ENCODE measurements at places on chromosomes 13 and 19.
A peak's percentile ranks its signal among the peaks of the same experiment; 100 is the strongest.

GRCh38 chr19:49585023-49585422 lies 3.9 kb downstream of the PRRG2 start:
- DNase-seq = no peak

GRCh38 chr13:25525884-25526283 lies 154.1 kb downstream of the ATP8A2 start:
- no peak for DNase-seq

DNA sequence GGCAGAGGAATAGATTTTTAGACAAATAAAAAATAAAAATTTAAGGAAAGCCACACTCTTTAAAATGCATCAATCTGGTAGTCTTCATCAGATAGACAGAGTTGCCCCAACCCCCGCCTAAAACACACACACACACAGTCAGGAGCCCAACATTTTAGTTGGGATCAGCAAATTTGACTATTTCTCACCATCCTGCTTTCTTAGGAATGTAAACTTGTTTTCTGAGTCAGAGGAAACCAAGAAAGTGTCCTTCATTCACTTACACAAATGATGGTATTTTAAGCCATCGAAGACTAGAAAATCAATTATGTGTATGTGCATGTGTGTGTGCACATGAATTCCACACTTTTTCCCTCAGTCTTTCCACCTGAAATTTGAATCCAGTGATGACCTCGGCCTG lies 1657.5 kb downstream of the SLITRK1 start:
- DNase-seq = no peak

DNA sequence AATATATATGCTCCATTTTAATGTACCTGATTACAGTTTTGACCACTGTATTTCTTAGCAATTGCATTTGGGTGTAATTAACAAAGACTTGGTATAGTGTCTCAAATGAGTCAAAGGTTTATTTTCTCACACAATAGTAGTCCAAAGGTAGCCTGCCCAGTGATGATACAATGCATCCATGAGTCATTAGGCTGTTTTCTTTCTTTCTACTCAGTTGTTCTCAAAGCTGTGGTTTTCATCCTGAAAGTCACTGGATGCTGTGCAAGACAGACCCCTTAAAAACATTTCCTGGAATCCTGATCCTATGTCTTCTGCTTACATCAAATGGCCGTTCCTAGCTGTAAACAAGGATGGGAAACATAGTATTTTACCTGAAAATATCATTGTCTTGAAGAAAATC lies 651.2 kb upstream of the MIR17HG start:
- no peak for DNase-seq

- no peak for DNase-seq
Observed at GRCh38 chr13:45590066-45590465, 25.5 kb downstream of the ERICH6B start.

GRCh38 chr19:32864318-32865007 lies 5.1 kb downstream of the SLC7A9 start:
- DNase-seq = no peak

DNA sequence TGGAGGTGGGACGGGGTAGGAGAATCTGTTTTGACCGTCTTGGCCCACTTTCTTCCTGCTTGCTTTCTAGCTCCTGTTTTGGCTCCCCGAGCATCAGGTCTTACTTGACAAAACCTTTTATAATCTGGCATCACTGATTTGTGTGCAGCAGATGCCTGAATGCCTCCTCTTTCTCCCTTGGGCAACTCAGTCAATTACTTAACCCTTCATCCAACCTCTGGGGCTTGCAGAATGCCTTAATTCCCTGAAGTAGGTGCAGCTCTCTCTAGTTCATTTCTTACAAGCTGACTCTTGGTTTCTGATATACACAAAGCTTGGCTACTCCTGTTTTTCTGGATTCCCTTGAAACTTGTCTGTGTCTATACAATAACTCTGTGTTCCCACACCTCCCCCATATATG lies 5.7 kb upstream of the NUP58 start:
- DNase-seq = no peak

DNA sequence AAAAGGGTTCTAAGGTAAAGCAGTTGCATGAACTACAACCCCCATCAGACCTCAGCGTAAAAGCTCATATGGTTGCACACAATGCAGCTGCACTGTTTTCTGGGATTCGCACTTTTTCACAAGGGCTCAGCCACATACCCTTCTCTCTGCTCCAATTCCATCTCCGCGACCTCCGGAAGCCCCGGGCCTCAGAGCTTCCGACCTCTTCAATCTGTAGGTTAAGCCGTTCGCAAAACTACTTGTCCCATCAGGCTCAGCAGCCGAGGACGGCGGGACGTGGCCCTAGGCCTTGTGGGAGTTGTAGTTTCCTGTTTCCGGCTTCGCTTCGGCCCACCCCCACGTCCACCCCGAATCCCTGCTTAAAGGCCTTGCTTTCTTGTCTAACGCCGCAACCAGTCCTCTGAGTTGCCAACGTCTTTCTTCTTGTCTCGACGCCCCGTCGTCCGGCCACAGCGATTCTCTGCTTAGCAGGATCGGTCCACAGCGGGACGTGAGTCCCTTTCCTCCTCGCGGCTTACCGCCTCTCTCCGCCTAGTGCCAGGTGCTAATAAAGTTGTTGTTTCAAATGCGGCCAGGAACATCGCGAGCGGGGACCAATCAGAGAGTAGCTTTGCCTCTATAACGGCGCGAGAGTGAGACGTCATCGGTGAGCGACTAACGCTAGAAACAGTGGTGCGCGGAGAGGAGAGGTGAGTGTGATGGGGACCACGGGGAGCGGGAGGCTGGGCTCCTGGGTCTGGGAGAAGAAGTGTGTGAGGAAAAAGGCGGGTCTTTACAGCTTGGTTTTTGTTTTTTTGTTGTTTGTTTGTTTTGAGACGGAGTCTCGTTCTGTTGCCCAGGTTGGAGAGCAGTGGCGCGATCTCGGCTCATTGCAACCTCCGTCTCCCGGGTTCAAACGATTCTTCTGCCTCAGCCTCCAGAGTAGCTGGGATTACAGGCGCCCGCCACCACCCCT lies at the start of the genes PRPF31 and TFPT:
TSS of gene PRPF31 (plus strand) at position 646 of the 955 bp plus-strand sequence. CDS start 2,525 bp downstream, outside the sequence.
TSS of gene TFPT (minus strand) at position 549 of the 955 bp plus-strand sequence. CDS start at position 161, 388 bp downstream.
- DNase-seq = peak; percentile 97

DNA sequence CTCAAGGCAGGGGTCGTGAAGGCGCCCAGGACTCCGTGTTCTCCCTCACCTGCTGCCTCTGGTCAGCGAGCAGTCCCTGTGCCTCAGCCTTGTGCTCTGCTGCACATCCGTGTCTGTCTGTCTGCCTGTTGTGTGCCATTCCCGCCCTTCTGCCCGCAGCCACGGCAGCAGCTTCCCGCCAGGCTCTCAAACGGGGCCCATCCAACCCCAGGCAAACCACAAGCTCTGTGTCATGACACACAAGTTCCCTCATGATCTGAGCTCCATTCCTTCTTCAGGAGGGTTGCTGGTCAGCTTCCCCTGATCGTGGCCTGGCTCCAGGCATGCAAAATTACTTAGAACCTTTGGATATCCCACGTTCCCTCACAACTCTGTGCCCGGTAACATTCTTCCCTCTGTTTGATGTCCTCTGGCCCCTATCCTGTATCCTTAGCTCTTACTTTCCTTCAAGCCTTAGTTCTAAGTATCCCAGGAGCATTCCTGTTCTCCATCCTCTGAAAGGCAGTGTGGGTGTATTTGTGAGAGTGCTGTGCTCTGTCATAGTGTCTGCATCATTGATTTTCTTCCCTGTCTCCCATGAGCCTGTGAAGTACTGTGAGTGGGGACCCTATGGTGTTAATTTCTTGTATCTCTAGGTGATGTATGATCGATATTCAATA lies 3.2 kb downstream of the GPR183 start:
- DNase-seq = no peak

DNA sequence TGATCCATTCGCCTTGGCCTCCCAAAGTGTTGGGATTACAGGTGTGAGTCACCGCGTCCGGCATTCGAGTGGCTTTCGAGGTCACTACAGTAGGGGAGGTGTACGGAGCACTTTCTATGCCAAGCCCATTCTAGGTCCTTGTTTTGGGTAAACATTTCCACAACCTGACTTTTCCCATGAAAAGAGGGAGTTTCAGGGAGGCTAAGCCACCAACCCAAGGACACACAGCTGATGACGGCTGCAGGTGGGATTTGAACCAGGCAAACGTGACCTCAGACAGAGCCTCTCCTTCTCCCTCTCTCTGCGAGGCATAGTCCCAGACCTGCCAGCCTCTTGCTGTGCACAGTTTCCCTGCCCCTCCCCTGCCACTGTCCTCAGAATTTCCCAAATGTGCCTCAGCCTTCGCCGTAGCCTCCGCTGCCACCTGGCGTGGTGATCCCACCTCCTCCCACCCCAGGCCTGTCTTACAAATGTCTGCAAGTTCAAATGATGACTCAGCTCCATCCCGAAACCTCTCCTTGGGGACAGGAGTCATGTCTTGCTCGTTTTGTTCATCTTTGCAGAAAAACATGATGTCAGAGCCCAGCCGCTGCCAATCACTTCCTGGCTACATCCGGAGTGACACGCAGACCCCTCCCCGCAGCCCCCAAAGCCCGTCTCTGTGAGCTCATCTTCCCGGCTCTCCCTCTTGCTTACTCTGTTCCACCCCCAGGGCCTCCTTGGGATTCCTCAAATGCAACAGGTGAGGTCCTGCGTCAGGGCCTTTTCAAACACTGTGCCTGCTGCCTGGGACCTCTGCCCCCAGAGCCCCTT lies 6.6 kb upstream of the GADD45B start:
- peak; percentile 80 for DNase-seq

- peak; percentile 70 for DNase-seq
Observed at GRCh38 chr19:40690693-40691420, 406 bp upstream of the NUMBL start.

Measured in HCT116 (cell line).